ENCODE measurements at places on chromosomes 3 and 15.

DNA sequence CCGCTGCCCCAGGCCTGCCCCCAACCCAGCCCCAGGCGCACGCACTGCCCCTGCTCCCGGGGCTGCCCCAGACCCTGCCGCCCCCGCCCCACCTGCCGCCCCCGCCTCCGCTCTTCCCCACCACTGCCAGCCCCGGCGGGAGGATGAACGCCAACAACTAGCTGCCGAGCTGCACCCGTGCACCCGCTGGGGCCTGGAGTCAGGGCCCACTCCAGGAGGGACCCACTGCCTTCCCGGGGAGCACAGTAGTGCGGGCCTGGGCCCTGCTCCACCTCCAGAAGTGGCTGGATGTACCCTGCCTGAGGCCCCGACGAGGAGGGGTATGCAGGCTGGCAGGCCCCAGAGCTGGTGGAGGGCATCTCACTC, 10.9 kb downstream of the ZBTB47 start:
- no peak for DNase-seq

DNA sequence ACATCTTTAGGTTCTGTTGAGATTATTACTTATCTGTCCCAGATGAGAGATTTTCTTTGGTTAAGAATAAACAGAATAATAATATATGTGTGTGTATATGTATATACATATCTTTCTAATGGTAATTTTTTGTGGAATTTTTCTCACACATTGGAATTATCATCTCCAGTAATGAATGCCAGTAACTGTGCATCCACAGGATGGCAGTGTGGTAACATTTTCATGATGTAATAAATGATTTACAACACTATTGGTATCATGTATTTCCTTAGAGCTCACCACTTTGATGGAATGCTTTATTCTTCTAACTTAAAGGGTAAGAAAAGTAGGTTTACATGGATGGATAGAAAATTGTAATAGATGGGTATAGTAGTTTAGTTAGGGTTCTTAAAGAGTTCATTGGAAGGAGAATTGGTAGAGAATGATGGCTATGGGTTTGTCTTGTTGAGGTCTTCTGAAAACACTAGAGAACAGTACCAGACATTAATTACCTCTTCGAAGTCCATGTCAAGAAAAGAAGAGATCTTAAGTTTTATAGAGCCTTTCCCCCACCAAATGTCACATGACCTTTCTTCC, 78.1 kb downstream of the STT3B start:
- no peak for DNase-seq

DNA sequence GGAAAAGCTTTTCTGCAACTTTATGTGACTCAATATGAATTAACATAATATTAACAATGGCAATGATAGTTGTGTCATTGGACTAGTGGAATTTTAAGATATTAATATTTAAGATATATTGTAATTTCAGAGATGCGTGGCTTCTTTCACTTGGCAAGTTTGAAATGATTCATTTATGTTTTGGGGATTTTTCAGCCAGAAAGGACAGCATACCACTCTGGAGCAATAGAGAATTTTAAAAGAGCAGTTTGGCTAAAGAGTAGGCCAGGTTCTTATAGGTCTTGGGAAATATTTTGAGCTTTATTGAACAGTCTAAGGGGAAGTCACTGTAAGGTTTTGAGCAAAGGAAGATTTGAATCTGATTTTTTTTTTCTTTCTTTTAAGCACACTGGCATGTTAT, 16.5 kb downstream of the GMPS start:
- no peak for DNase-seq

DNA sequence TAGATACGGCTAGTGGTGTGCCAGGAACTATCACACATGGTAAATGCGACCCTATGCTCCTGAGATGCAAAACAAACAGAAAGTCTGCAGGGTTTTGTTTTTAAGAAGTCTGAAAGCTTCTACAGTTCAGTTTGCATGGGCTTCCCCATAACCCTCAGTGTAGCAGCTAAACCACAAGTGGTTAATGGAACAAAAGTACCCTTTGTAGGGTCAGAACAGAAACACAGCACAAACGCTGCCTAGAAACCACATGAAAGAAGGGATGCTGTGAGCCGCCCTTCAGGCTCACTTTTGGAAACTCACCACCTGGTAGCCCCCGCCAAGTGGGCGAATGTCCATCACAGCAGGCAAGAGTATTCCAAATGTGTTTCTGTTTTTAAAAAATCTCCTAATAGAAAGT, 46.2 kb downstream of the CTDSPL start:
- no peak for DNase-seq

DNA sequence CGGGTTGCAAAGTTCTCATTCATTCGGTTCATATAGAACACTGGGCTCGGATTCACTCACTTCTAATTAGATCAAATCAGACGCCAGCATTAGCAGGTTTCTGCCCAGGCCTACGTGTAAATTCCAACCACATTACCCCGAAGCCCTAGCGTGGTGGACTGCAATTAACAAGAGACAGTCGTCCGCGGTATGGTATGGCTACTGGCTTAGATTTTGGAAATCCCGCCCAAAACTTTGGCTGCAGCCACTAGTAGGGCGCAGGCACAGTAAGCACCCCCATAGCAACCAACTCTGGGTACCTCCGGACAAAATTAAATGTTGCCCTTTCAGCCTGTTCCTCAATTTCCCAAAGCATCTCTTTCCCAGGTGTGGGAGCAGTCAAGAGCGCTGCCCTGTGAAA, 771 bp downstream of the RARRES1 start:
- DNase-seq: no peak

DNA sequence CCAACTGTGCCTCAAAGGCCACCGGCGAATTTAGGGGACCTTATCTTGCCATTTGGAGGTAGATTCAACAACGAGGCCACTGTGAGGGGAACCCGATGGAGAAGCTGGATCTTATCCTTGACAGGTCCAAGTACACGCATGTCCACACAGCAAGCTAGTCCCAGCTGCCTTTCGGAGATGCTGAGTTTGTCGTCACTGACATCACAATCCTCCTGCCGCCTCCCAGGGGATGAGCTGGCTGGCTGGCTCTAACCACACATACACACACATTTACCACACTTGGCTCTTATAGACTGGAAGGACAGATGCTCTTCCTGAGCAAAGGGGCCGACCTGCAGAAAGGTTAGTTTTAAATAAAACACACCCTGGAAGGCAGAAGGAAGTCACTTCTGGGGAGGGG, 176.3 kb downstream of the STT3B start:
- no peak for DNase-seq
